Dorsolateral prefrontal cortex (tissue), 122 donors: ENCODE measurements at places on chromosomes 2 and 18. TPM values are rescaled to one million over a fixed set of nuclear protein-coding genes. Genes with fewer than 3 reads are reported as not detected.
A peak's percentile ranks its signal among the peaks of the same experiment; 100 is the strongest.

GRCh38 chr2:55084641-55085040, 34.4 kb upstream of the RTN4 start:
- no peak for DNase-seq

GRCh38 chr2:5692561-5693286, 540 bp downstream of the SOX11 start:
- DNase-seq, result no peak

INHBB gene
- 5.5 TPM for total RNA-seq

CRYGC gene
- total RNA-seq, result not detected

C1QL2 gene
- total RNA-seq, result 8.2 TPM

GRCh38 chr2:71882949-71883472, 264.7 kb downstream of the CYP26B1 start:
- DNase-seq, result peak; percentile 73

TRIM43 gene
- not detected for total RNA-seq

GRCh38 chr2:143150287-143150686, 21.1 kb downstream of the ARHGAP15 start:
- DNase-seq, result no peak

- no peak for DNase-seq
These were observed 108.8 kb downstream of the B3GNT2 start for GRCh38 chr2:62304429-62305417.

MAP3K19 gene
- total RNA-seq, result not detected

BMPR2 gene
- total RNA-seq, result 113 TPM

- no peak for DNase-seq
These were observed 83.4 kb downstream of the COL6A3 start for GRCh38 chr2:237330541-237330940.

DNA sequence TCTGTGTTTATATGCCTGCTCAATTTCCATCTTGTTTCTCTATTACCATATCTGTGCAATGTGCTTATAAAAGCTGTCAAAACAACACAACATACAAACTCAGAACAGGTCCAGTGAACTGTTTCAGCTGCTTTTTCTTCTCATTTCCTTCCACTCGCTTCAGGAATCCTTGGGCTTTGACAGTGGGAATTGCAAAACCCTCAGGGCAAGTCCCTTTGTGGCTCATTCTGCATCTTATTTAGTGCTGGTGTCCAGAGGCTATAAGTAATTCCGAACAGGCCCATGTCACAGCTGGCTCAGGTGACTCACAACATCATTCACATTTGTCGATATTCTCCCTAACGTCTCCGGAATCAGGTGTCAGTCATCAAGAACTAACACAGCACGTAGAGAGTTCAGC, 309.9 kb upstream of the ZNF521 start:
- no peak for DNase-seq

CRACDL gene
- total RNA-seq, result 111 TPM

MYO7B gene
- 1.2 TPM for total RNA-seq

GRCh38 chr2:30736461-30737325, 70.6 kb downstream of the CAPN13 start:
- no peak for DNase-seq
